ENCODE measurements at places on chromosomes 16 and 17.

GRCh38 chr17:68273722-68274121 lies 17.2 kb downstream of the SLC16A6 start:
- no peak for DNase-seq

DNA sequence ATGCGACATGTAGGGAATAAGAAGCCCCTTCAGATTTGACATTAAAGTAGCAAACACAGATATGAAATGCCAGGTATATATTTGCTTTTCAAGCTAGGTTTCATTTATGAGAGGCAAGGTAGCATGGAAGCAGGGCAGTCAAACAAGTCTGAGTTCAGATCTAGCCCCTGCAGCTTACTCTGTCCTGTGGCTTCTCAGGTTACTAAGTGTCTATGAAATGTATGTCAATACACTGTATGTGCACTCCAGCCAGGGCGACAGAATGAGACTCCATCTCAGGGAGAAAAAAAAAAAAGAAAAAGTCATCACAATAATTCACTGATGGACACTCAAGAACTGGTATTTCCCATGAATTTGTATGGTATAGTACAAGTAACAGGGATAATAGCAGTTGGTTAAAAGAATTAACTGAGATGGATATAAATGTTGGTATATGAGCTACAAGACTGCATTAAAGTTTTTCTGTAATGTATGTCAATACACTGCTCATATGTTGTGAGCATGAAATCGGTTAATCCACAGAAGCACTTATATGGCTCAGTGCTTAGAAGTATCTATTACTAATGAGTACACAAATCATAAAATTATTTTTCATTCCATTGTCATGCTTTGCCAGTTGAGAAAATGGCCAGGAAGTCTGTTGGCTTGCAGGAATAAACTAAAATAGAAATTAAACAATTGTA lies 2.9 kb upstream of the WSB1 start:
- DNase-seq = no peak

GRCh38 chr17:41917679-41918313 lies 955 bp downstream of the ACLY start:
- DNase-seq = peak; percentile 24

- no peak for DNase-seq
Measured at GRCh38 chr16:67399218-67399733, 6.0 kb upstream of the TPPP3 start.

GRCh38 chr16:56351481-56351880 lies 73.9 kb downstream of the AMFR start:
- DNase-seq = no peak

DNA sequence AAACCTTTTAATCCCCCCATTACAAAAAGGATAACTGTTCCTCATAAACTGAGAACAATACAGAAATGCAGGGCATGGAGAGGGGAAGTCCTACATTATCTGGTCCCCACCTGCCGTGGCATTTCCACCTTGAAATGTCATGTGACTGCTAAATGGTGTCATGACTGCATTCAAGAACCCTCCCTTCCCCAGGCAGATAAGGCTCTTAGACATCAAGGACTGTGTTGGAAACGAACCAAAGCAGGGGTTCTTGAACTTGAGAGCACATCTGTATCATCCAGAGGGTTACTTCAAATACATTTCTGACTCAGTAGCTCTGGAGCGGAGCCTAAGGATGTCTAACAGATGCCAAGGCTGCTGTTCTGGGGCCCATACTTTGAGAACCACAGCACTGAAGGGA lies 18.4 kb downstream of the CMTM3 start:
- DNase-seq = no peak

- no peak for DNase-seq
Measured at GRCh38 chr17:41801374-41802271, 10.1 kb downstream of the P3H4 start.

DNA sequence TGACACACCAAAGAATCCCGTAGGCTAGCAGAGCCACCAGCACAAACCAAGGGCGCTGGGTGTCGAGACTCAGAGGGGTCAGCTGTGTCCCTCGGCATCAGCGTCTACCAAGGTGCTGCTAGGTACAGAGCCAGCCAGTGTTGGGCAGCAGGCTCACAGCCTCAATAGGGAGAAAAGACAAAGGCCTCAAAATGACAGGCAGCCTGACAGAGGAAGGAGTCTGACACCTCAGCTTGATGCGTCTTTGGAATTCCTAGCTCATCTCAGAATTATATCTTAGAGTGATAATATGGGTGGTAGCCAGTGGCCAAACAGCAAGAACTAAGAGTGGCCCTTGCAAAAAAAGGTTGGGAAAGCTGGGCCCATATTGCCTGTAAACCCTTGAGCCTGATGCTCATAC lies 45.9 kb downstream of the HS3ST3B1 start:
- no peak for DNase-seq

- DNase-seq = no peak
Measured at GRCh38 chr17:75367312-75367711, 38.2 kb downstream of the GRB2 start.

GRCh38 chr16:50012182-50012581 lies 12.8 kb upstream of the CNEP1R1 start:
- no peak for DNase-seq

- DNase-seq = no peak
Measured at GRCh38 chr17:79654350-79654959, 43.6 kb upstream of the RBFOX3 start.

GRCh38 chr16:86929057-86929871 lies 350.9 kb downstream of the FOXL1 start:
- no peak for DNase-seq

DNA sequence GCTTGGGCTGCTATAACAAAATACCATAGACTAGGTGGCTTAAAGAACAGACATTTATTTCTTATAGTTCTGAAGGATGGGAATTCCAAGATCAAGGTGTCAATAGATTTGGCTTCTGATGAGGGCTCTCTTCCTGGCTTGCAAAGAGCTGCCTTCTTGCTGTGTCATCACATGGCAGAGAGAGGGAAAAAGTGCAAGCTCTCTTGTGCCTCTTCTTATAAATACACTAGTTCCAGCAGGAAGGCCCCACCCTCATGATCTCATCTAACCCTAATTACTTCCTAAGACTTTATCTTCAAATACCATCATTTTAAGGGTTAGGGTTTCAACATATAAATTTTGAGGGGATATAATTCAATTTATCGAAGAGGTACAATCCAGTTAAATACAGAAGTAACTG lies 30.6 kb downstream of the ABCA9 start:
- DNase-seq = no peak

DNA sequence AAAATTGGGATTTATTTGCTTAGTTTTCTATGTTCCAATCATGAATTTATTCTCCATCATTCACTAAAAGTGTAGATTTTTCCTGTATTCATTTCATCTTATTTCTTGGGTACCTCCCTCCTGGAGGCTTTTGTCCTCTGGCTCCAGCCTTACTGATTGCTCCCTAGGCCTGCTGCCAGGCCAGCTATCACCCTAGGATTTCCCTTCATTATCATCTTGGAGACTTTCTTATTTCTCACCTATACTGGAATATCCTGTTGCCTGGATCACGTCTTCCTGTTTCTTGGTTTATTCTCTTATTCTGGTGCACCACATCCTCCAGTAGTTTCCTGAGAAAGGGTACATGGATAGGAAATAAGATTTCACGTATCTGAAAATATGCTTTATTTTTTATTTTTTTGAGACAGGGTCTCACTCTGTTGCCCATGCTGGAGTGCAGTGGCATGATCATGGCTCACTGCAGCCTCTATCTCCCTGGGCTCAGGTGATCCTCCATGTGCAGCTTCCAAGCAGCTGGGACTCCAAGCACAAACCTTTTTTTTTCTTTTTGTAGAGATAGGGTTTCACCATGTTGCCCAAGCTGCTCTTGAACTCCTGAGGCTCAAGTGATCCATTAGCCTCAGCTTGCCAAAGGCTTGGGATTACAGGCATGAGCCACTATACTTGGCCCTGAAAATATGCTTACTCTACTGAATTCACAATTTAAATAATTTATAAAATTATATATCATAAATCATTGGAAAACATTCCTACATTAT lies 13.3 kb upstream of the KPNB1 start:
- no peak for DNase-seq

DNA sequence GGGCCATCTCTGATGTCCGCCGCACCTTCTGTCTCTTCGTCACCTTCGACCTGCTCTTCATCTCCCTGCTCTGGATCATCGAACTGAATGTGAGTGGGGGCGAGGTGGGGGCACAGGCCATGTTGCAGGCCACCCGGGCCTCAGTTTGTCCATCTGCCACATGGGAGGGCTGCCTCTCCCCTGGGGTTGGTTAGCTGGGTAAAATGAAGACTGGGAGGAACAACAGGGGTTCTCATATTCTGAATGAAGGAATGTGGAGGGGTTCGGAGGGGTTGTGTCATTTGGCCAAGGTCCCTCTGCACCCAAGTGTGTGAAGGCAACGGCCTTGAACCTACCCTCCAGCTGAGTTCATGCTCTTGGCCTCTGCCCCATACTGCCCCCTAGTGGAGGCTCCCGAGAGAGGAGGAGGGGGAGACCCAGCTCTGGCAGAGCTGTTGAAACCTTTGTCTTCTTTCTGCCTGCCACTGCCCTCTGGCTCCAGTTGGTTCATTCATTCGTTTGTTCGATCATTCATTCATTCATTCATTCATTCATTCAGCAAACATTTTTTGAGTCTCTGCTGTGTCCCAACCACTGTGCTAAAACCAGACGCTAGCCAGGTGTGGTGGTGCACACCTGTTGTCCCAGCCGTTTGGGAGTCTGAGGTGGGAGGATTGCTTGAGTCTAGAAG lies 11.4 kb upstream of the TCAP start:
- no peak for DNase-seq

DNA sequence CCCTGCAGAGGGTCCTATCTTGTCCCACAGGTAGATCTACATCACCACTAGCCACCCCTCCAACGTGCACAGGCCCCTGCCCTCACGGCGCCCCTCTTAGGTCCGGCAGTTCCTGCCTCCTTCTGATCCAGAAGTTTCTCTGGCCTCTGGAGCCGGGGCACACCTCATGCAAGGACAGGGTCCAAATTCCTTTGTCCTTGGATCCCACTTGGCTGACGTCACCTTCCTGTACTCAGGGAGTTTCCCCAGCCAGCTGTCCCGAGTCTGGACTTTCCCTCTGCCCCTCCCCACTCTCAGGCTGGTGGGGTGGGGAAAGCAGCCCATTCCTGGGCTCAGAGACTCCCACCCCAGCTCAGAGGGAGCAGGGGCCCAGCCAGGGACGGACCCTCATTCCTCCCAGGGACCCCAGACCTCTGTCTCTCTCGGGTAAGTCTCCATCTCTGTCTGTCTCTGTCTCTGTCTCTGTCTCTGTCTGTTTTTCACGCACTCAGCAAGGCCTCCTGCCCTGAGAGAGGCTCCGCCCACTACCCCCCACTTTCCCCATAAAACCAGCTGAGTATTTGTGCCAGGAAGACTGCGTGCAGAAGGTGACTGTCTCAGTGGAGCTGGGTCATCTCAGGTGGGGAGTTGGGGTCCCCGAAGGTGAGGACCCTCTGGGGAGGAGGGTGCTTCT lies at the start of gene IL32:
Gene IL32 (plus strand): TSS at position 572 of the 673 bp plus-strand sequence. CDS start 172 bp downstream, outside the sequence.
- peak; percentile 7 for DNase-seq

- no peak for DNase-seq
Measured at GRCh38 chr17:17647524-17648178, 33.6 kb upstream of the RAI1 start.

- no peak for DNase-seq
Measured at GRCh38 chr17:1999557-2000251, 25.4 kb downstream of the RTN4RL1 start.

DNA sequence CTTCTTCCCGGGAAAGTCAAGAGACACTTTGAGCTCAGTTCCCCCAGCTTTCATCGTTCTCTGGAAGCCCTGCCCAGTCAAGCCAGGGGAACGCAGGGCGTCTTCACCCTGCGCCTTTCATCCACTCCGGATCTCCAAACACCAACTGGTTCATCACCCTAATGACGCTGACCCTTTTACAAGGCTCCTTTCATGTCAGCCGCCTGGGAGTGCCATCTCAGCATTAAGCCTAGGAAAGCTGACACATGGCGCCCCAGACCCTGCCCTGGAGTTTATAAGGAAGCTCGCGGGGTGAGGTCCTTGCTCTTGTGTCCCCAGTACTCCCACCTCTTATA lies 594 bp upstream of the DNAJC7 start:
- DNase-seq = no peak

DNA sequence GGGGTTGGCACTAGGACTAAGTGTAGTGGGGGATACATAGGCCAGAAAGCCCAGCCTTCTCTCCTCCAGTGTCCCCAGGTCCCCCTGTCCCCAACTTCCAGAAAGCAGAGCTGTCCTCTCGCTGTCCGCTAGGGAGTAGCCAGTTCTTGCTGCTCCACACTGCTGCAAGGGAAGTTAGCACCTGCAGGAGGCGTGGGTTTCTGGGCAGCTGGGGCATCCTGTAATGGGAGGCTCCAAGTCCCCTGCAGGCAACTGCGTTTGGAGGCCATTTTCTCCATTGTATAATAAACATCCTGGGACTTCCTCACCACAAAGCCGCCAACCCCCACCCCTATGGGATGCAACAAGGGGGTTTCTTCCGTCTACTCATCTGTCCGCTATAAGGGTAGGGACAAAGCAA lies 1.7 kb downstream of the RPRML start:
- DNase-seq = no peak

DNA sequence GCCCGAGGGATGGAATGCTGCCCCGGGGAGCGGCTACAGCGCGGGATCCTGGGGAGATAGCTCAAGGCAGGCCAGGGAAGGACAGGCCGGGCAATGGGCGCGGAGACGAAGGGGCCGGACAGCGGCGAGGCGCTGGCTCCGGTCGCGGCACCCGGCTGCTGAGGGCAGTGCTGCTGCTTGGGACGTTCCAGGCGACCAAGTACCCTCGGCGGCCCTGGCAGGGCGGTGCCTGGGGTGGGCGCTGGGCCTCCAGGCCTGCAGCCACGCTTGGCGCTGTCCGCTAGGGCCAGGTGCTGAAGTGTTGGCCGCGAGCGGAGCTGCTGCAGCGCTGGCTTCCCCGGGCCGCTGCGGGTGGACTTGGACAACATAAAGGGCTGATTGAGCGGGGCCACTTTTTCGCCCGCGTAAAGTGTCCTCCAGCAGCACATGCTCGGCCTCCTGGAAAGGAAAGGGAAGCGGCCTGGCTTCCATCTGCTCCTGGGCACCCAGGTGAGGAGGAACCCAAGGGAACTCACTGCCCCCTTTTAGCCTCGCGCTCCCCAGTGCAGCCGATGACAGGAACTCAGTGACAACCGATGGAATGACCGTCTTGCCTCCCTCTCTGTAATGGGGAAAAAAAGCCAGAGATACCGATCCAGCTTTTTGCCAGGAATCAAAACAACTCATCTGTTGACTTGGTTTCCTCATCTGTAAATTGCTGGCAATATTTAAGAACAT lies 23.7 kb downstream of the CLEC3A start:
- DNase-seq = no peak

Measured in HS-27A (cell line).